ENCODE measurements at places on chromosomes 5 and 9. TPM values are rescaled to one million over a fixed set of nuclear protein-coding genes. Genes with fewer than 3 reads are reported as not detected.

The ANKRD34B gene
- not detected for total RNA-seq

The GRM6 gene
- total RNA-seq = not detected

The ENTREP1 gene
- total RNA-seq = not detected

The ISOC1 gene
- total RNA-seq = 47.1 TPM

The ADRB2 gene
- total RNA-seq = 13.8 TPM

The PCDHGB7 gene
- total RNA-seq = 2.6 TPM

- H3K36me3 ChIP-seq = no peaks in the 10 kb centered on the region
- H3K4me1 ChIP-seq = no peaks in the 10 kb centered on the region
- no peak overlapping the region for H3K27ac ChIP-seq
- no peaks in the 10 kb centered on the region for H3K27me3 ChIP-seq
- H3K4me3 ChIP-seq = no peak overlapping the region
Observed at GRCh38 chr5:42621242-42621641, 135.4 kb upstream of the CCDC152 start.

DNA sequence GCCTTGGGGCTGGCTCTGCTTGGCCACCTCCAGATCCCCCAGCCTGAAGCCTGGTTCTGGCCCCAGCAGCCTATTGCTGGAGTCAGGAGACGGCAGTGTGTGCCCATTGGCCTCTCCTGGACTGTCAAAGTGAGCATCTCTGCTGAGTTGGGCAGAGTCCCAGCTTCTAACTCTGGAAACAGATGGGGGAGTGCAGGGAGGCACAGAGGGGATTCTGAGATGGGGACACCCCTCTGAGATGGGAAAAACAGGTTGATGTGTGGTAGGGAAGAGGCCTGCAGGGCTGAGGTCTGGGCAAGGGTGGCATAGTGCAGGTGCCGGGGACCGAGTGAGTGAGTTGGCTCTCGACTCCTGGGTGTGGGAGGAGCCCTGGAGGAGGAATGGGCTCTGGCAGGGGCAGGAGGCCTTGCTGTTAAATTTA lies 27.5 kb downstream of the PHF2 start:
- no peaks in the 10 kb centered on the region for H3K27me3 ChIP-seq
- DNase-seq = no peak
- H3K4me1 ChIP-seq = peaks cover 18% of the 10 kb centered on the region
- H3K27ac ChIP-seq = no peak overlapping the region
- no peak overlapping the region for H3K4me3 ChIP-seq
- no peaks in the 10 kb centered on the region for H3K36me3 ChIP-seq

DNA sequence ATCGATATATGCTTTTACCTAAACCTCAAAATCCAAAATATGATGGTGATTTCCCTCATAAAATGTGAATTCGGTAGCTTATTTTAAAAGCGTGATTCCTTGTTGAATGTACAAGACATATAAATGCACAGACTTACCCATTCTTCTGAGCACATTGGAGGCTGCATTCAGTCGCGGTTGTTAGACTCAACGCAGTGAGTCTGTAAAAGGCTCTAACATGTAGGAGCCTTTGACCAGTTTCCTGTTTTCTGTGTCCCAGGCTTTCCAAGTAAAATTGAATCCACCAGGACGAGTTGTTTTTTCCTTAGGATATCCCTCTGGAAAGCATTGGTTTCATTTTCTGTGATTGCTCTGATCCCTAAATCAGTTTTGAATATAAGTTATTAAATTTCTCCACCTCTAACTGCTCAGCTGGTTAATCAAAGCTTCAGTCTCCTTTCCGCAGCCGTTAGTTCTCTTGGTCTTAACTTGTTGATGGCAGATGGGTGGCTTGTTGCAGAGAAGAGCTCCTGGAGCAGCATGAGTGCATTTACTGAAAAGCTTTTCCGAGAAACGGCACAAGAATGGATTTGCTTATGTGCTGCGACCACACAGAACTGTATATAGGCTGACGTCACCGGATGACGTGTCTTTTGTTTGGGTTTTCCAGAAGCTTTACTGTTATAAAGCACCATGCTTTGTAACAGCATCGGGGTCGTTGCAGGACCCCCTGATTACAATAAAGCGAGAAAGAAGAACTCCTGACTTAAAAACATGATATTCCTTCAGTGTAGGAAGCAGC lies at the start of gene LRRTM2:
LRRTM2 (minus strand) TSS at position 565 of the 781 bp plus-strand sequence; CDS start at position 141, 424 bp downstream.
- peak; percentile 89 for DNase-seq
- H3K27ac ChIP-seq = peak within 1 kb of the TSS; percentile 59
- no peaks in the 10 kb centered on the region for H3K36me3 ChIP-seq
- H3K4me3 ChIP-seq = peak within 1 kb of the TSS; percentile 24

DNA sequence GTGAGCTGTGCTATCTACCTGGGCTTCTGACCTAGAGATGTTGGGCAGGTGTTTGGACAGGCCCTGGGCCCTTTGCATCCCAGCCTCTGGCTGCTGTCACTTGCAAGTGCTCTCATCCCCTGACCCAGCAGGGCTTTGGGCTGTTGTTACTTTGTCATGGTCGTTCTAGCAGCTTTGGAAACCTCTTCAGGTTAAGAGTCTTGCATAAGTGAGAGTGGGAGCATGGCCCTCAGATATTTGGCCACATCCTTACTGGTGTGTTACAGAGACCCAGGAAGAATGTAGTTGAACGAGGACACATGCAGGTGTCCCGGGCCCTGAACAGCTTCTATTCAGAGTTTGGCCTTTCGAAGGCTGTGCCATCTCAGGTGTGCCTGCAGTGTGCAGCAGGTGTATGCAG lies 4.5 kb downstream of the TENT4A start:
- H3K27me3 ChIP-seq = no peaks in the 10 kb centered on the region
- peaks cover 28% of the 10 kb centered on the region for H3K4me1 ChIP-seq
- DNase-seq = peak; percentile 36
- H3K27ac ChIP-seq = no peak overlapping the region
- H3K4me3 ChIP-seq = no peak overlapping the region
- H3K36me3 ChIP-seq = peaks cover 57% of the 10 kb centered on the region

GRCh38 chr5:63726496-63726895 lies 235.7 kb downstream of the HTR1A start:
- H3K27ac ChIP-seq = no peak overlapping the region
- no peaks in the 10 kb centered on the region for H3K27me3 ChIP-seq
- no peaks in the 10 kb centered on the region for H3K36me3 ChIP-seq
- H3K4me1 ChIP-seq = no peaks in the 10 kb centered on the region
- no peak overlapping the region for H3K4me3 ChIP-seq
- no peak for DNase-seq

DNA sequence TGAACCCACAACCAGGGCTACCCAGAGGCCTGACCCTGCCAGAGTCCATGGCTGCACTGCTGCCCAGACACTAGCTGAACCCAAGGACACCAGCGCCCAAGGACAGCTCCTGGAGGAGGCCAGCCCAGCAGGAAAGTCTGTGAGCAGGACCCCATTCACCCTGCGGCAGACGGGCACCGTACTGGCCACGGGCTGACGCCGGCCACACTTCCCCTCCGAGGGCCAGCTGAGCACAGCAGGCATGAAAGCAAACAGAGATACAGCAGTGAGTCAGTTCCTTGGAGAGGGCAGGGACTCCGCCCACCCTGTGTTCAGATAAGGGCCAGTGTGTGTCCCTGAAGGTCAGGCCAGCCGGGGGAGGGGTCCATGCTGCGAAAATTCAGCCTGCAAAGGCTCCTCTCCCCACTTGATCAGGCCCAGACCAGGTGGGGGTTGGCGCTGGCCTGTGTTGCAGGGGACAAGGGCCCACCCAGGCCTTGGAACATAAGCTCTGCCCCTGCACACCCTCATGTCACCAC lies 3.2 kb downstream of the RNF208 start:
- H3K27ac ChIP-seq = no peak overlapping the region
- peaks cover 20% of the 10 kb centered on the region for H3K4me1 ChIP-seq
- DNase-seq = no peak
- no peak overlapping the region for H3K4me3 ChIP-seq

DNA sequence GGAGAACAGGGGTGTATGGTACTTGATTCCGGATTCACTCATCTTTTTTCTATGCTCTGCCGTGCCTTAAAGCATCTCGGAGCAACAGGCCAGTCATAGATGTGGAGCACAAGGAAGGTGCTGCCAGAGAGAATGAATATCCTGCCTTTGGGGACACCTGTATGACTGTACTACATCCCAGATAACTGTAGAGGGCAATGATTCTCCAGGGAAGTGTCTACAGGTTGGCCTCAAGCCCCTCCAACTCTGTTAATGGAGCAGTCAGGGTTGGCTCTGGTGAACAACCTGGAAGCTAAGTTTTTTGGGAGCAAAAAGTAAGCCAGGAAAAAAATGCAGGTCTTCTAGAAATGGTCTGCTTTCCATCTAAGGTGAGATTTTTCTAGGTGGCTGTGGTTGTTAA lies 71.0 kb downstream of the NREP start:
- no peak for DNase-seq
- no peaks in the 10 kb centered on the region for H3K36me3 ChIP-seq
- H3K27me3 ChIP-seq = no peaks in the 10 kb centered on the region
- H3K4me3 ChIP-seq = no peak overlapping the region
- no peak overlapping the region for H3K27ac ChIP-seq

- no peaks in the 10 kb centered on the region for H3K4me1 ChIP-seq
- H3K27ac ChIP-seq = no peak overlapping the region
- DNase-seq = no peak
- no peaks in the 10 kb centered on the region for H3K27me3 ChIP-seq
Observed at GRCh38 chr9:9041756-9042155, 1242.2 kb upstream of the DMAC1 start.

DNA sequence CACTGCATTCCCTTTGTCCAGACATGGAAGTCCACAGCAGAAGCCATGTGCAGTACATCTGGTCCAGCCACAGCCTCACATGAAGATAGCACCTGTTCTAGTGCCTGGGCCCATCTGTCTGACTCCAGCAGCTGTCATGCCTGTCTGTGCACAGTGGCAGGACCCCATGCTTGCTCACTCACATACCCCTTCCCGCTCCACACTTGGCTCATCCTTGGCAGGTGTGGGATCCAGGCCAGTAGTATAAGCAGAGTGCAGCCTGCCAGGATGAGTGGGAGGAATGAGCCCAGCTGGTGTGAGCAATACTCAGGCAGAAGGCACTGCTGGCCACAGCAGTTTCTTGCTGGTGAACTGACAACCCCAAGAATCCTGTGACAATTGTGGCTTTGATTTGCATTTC lies 168.0 kb downstream of the PRDM9 start:
- DNase-seq = no peak
- H3K36me3 ChIP-seq = no peaks in the 10 kb centered on the region
- H3K4me3 ChIP-seq = no peak overlapping the region
- no peaks in the 10 kb centered on the region for H3K4me1 ChIP-seq
- H3K27me3 ChIP-seq = no peaks in the 10 kb centered on the region

- no peak for DNase-seq
- H3K27me3 ChIP-seq = no peaks in the 10 kb centered on the region
- H3K27ac ChIP-seq = no peak overlapping the region
- H3K4me3 ChIP-seq = no peak overlapping the region
- H3K4me1 ChIP-seq = no peaks in the 10 kb centered on the region
Observed at GRCh38 chr5:113742639-113743038, 229.1 kb downstream of the YTHDC2 start.

DNA sequence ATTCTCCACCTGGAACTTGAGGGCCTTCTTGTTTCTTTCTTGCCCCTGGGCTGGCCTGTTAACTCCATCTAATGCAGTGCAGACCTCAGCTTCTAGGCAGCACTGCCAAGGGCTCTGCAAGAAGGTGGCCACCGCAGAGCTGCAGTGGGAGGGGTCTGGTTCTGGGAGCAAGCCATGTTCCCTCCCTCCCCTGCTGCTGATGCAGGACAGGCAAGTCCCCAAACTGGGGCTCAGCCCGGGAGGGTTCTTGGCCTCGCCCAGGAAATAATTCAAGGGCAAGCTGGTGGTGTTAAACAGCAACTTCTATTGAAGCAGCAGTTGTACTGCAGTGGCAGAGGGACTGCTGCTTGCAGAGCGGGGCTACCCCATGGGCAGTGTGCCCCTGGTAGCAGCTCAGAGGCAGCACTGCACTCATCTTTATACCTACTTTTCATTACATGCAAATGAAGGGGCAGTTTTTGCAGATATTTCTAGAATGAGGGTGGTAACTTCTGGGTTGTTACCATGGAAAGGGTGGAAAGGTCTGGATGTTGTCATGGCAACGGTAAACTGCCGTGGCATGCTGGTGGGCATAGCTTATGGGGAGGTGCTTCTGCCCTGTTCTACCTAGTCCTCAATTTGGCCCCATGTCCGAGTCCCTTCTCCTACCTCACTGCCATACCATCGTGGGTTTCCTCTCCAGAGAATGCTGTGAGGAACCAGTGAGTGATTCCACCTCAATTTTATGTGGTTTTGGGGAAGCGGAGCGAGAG lies 82.1 kb downstream of the WDR41 start:
- H3K27ac ChIP-seq = no peak overlapping the region
- no peak overlapping the region for H3K4me3 ChIP-seq
- DNase-seq = no peak
- no peaks in the 10 kb centered on the region for H3K27me3 ChIP-seq
- H3K4me1 ChIP-seq = no peaks in the 10 kb centered on the region

GRCh38 chr5:112711436-112711835 lies 26.2 kb upstream of the APC start:
- DNase-seq = no peak
- peaks cover 15% of the 10 kb centered on the region for H3K4me1 ChIP-seq
- H3K27ac ChIP-seq = no peak overlapping the region
- H3K27me3 ChIP-seq = no peaks in the 10 kb centered on the region
- peaks cover 4% of the 10 kb centered on the region for H3K36me3 ChIP-seq

DNA sequence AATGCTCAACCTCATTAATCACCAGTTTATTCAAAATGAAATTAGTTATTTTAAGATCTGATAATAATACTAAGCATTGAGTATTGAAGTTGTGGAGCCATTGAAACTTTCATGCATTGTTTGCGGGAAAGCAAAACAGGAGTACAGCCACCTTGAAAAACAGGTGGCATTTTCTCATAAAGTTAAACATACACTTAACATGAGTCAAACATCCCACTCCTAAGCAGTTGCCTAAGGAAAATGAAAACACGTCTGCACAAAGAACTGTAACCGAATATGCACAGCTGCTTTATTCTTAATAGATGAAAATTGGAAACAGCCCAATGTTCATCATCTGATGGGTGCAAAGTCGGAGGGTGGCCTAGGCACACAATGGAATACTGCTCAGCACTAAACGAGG lies 177.3 kb downstream of the IRX2 start:
- H3K36me3 ChIP-seq = no peaks in the 10 kb centered on the region
- no peaks in the 10 kb centered on the region for H3K27me3 ChIP-seq
- no peak for DNase-seq
- H3K27ac ChIP-seq = no peak overlapping the region

DNA sequence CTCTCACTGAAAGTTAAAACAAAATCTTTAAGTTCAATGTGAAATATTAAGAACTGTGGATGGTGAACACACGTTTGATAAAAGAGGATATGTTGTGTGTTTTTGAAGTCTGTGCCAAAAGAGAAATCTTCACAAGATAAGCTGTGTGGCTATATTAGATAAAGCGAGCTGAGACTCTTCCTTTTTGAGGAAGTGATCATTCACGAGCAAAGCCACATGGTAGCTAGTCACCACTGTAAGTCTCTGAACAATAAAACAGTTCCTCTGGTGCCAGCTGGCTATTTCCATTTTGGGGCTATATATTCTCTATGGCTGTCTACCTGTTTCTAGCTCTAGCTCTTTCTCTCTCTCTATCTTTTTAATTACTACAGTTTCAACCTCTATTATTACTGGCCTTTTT lies 1849.2 kb upstream of the C9orf72 start:
- H3K4me3 ChIP-seq = no peak overlapping the region
- H3K27me3 ChIP-seq = no peaks in the 10 kb centered on the region
- no peaks in the 10 kb centered on the region for H3K36me3 ChIP-seq

Data from SJSA1 (cell line).